ENCODE measurements at places on chromosomes 12 and 14.

GRCh38 chr14:31933716-31934115 is 143.4 kb upstream of the ARHGAP5 start:
- H3K27me3 ChIP-seq, result peaks cover 9% of the 10 kb centered on the region
- no peaks in the 10 kb centered on the region for H3K36me3 ChIP-seq
- H3K27ac ChIP-seq, result no peak overlapping the region
- peaks cover 2% of the 10 kb centered on the region for H3K4me1 ChIP-seq
- no peak for DNase-seq

DNA sequence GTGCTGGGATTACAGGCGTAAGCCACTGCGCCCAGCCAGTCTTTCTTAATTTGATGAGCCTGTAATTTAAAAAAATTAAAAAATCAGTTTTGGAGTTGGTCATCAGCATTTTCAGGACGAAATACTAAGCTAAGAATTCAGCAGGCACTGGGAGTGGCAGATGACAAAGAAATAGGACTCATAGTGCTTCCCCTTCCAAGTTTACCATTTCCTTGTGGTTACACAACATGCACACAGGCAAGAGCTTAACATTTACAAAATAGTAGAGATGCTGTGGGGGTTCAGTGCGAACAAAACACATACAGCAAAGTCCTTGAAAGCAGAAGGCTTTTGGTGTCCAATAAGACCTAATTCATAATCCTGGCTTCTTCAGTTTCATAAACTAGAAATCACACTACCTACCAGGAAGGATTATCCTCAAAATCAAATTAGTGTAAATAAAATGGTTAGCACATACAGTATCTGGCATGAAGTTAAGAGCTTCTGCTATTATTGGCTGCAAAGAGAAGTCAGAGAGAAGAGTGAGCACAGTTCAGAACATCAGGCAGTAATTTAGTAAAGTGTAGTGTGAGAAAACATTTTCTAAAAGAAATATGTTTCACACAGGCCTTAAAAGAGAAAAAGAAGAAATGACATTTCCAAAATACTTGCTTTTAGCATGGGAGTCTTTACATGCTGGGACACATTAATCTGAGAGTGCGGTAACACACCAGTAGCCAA is 22.2 kb upstream of the KIF21A start:
- peaks cover 12% of the 10 kb centered on the region for H3K4me1 ChIP-seq
- DNase-seq, result no peak
- no peaks in the 10 kb centered on the region for H3K27me3 ChIP-seq
- no peak overlapping the region for H3K4me3 ChIP-seq
- H3K36me3 ChIP-seq, result no peaks in the 10 kb centered on the region

- H3K36me3 ChIP-seq, result peaks cover 48% of the 10 kb centered on the region
- H3K4me3 ChIP-seq, result no peak overlapping the region
- H3K27me3 ChIP-seq, result no peaks in the 10 kb centered on the region
These were observed 71.0 kb downstream of the TRAFD1 start for GRCh38 chr12:112196196-112196875.

- no peak overlapping the region for H3K4me3 ChIP-seq
- H3K27me3 ChIP-seq, result no peaks in the 10 kb centered on the region
- no peak overlapping the region for H3K27ac ChIP-seq
- H3K36me3 ChIP-seq, result peaks cover 39% of the 10 kb centered on the region
- peak; percentile 76 for DNase-seq
These were observed 4.7 kb downstream of the TNFRSF1A start for GRCh38 chr12:6336889-6337853.

GRCh38 chr14:24246765-24247212 is 4.4 kb upstream of the TINF2 start:
- H3K36me3 ChIP-seq, result peaks cover 15% of the 10 kb centered on the region
- DNase-seq, result no peak
- H3K27ac ChIP-seq, result peak overlapping the region; percentile 84
- H3K4me3 ChIP-seq, result peak overlapping the region; percentile 66
- peaks cover 37% of the 10 kb centered on the region for H3K4me1 ChIP-seq

- H3K27me3 ChIP-seq, result no peaks in the 10 kb centered on the region
- no peak for DNase-seq
- H3K4me1 ChIP-seq, result no peaks in the 10 kb centered on the region
- H3K27ac ChIP-seq, result no peak overlapping the region
- no peak overlapping the region for H3K4me3 ChIP-seq
These were observed 107.0 kb downstream of the HECTD4 start for GRCh38 chr12:112275207-112275606.

DNA sequence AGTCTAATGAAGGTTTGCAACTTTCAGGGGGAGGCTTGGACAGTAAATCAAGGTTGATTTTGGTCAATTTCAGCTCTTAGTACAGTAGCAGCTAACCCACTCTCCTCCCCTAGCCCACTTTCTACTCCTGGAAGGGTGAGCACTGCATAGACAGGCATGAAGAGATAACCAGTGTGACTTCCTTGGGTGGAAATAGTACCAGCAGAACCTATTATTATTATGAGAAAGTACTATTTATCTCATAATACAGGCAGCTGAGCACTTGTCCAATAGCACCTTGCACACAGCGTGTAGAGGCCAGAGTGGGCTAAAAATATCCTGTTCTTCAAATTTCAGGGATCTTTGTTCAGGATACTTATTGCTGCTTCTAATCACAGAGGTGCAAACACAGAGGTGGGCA is 96.2 kb upstream of the FKBP4 start:
- H3K27ac ChIP-seq, result no peak overlapping the region
- no peak for DNase-seq
- peaks cover 3% of the 10 kb centered on the region for H3K4me1 ChIP-seq
- no peaks in the 10 kb centered on the region for H3K36me3 ChIP-seq
- H3K4me3 ChIP-seq, result no peak overlapping the region

DNA sequence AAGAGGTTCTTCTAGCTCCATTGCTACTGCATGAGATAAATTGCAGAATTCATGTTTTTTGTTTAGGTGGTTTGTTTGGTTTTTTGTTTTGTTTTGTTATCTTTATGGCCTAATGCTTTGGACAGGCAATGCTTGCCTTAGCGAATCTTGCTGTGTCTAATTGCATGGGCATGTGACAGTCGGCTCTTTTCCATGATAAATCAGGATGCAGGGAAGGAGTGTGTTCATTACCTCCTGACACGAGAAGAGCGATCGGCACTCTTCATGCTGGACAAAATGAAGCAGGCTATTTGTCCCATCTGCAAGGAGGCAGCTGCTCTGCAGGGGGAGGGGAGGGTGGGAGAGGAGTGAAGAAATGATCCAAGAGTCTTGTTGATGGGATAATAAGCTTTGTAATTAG is 6.5 kb downstream of the CCDC60 start:
- H3K36me3 ChIP-seq, result no peaks in the 10 kb centered on the region
- H3K27me3 ChIP-seq, result peaks cover 10% of the 10 kb centered on the region
- H3K27ac ChIP-seq, result no peak overlapping the region
- H3K4me3 ChIP-seq, result no peak overlapping the region
- no peaks in the 10 kb centered on the region for H3K4me1 ChIP-seq

- no peak for DNase-seq
- H3K36me3 ChIP-seq, result peaks cover 88% of the 10 kb centered on the region
- H3K4me3 ChIP-seq, result no peak overlapping the region
- H3K27me3 ChIP-seq, result no peaks in the 10 kb centered on the region
- peak overlapping the region; percentile 41 for H3K27ac ChIP-seq
- H3K4me1 ChIP-seq, result peaks cover 20% of the 10 kb centered on the region
These were observed 27.2 kb downstream of the KLC1 start for GRCh38 chr14:103656031-103656755.

DNA sequence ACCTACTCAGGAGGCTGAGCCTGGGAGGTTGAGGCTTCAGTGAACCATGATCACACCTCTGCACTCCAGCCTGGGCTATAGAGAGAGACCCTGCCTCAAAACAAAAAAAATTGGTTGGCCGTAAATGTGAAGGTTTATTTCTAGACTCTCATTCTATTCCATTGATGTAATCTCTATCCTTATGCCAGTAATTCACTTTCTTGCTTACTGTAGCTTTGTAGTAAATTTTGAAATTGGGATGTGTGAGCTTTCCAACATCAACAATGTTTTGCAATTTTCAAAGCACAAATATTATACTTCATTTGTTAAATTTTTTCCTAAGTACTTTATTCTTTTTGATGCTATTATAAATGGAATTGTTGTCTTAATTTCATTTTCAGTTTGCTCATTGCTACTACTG is 24.6 kb downstream of the LIN52 start:
- no peak overlapping the region for H3K27ac ChIP-seq
- no peaks in the 10 kb centered on the region for H3K27me3 ChIP-seq
- peaks cover 17% of the 10 kb centered on the region for H3K36me3 ChIP-seq
- no peak overlapping the region for H3K4me3 ChIP-seq

DNA sequence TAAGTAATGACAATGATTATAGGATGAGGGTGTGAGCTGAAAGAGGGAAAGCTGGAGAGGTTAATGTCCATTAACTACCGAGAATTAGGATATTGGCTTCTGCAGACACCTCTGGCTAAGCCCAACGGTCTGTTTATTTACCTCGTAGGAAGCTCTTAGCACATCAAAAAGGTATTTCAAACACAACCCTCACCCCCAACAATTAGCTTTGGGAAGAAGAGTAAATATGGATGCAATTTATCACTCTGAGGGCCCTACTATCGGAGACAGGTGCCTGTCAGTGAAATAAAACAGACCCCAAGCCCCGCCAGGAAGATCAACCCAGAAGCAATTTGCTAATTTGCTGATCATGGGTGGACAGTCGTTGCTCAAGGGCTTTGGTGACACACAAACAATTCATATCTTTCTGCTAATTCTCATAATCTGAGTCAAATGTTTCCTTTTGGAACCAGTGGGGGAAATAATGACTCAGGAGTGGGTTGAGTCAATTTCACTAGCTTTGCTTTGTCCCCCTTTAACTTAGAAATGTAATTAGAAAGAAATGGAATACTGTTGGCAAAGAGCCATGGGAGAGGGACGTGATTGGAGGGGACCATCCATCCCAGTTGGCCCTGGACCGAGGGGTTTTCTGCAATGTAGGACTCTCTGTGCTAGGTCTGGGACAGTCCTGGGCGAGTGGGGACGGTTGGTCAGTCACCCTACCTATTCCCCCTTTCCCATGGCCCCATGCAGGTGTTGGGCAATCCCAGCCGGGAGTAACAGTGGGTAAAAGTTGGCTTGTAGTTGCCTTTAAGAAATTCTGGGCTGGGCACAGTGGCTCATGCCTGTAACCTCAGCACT is 99.1 kb upstream of the MED13L start:
- peaks cover 4% of the 10 kb centered on the region for H3K4me1 ChIP-seq
- no peak overlapping the region for H3K4me3 ChIP-seq
- H3K36me3 ChIP-seq, result no peaks in the 10 kb centered on the region
- DNase-seq, result no peak
- H3K27me3 ChIP-seq, result peaks cover 4% of the 10 kb centered on the region
- H3K27ac ChIP-seq, result no peak overlapping the region

DNA sequence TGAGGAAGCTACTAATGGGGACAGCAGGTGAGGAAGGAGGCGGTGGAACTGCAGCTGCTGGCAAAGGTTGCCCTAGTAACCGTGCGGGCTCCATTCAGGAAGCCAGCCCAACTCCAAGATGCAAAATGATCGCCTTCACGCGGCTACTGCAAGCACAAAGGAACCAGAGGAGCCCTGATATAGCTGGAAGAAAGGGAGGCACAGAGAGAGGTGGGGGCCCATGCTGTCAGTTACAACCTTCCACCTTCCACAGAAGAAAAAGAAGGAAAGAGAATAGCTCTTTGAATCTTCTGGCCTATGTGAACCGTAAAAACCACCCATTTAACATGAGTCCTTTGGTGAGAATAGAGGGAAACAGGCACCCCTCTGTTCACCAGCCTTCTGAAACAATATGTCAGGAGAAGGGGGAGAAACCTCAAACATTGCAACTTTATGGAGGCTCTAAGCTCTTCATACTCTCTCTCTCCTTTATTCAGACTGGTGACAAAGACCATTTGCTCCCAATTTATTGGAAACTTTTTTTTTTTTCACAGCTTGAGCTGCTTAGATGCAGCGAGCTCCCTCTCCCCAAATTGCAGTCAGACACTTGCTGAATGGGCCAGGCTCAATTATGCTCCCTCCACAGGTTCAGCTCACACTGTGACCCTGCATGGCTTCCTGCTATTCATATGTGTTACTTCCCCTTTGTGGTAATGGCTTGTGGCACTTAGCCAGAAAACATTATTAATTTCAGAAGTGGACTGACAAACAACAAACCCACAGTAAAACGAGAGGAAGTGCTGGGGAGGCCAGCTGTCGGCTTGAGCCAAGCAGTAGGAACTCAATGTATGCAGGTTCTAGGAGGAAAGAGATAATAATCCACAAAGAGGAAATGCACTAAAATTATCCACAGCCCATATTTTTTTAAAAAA is 6.2 kb downstream of the DUSP6 start:
- peaks cover 35% of the 10 kb centered on the region for H3K4me1 ChIP-seq
- peaks cover 6% of the 10 kb centered on the region for H3K36me3 ChIP-seq
- peak; percentile 51 for DNase-seq
- H3K27ac ChIP-seq, result peak overlapping the region; percentile 36
- H3K27me3 ChIP-seq, result no peaks in the 10 kb centered on the region

GRCh38 chr12:111429828-111430432 is 24.2 kb downstream of the SH2B3 start:
- DNase-seq, result peak; percentile 71
- H3K27ac ChIP-seq, result peak overlapping the region; percentile 100

DNA sequence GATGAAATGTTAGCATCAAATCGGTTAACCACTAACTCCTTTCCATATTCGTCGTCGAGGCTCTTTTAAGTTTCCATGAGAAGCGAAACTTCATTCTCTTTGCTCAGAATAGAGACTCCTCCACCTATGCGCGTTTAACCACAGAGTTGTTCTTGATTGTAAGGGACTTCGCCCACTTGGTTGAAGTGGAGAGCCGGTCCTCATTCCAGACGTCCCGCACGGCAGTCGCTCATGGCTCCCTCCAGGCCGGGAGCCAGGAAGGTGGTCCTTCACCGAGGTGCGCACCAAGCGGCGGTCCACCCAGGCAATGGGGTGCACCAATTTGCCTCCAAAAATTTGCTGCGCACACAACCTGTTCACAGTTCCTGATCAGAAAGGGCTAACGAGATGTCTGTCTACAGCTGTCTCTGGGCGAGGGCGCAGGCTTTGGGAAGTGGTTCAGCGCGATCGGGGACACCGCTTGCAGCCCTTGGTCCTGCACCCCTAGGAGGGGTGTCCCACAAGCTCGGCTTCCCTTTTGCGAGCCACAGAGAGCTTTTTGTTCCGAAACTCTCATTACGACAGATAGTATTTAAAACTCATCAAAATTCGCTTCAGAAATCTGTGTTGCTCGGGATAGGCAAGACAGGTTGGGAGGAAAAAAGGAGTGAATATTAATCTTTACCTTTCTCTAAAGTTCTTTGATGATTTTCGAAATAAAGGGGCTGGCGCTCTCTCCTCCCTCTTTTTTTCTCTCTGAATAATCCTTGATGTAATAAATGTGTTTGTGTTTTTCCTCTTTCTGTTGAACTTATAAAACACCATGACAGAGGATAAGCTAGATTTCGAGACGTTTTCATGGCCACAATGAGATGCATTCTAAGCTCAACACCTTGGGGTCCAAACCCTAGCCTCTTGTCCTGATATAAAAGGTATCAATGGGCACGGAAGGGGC is 6.4 kb upstream of the ALX1 start:
- H3K4me1 ChIP-seq, result no peaks in the 10 kb centered on the region
- peaks cover 10% of the 10 kb centered on the region for H3K27me3 ChIP-seq
- H3K4me3 ChIP-seq, result no peak overlapping the region
- DNase-seq, result no peak
- no peaks in the 10 kb centered on the region for H3K36me3 ChIP-seq
- H3K27ac ChIP-seq, result no peak overlapping the region

All from effector memory CD8-positive, alpha-beta T cell (primary cell).